Esophagus squamous epithelium (tissue), 5 donors: ENCODE measurements at places on chromosomes 2 and 18.

DNA sequence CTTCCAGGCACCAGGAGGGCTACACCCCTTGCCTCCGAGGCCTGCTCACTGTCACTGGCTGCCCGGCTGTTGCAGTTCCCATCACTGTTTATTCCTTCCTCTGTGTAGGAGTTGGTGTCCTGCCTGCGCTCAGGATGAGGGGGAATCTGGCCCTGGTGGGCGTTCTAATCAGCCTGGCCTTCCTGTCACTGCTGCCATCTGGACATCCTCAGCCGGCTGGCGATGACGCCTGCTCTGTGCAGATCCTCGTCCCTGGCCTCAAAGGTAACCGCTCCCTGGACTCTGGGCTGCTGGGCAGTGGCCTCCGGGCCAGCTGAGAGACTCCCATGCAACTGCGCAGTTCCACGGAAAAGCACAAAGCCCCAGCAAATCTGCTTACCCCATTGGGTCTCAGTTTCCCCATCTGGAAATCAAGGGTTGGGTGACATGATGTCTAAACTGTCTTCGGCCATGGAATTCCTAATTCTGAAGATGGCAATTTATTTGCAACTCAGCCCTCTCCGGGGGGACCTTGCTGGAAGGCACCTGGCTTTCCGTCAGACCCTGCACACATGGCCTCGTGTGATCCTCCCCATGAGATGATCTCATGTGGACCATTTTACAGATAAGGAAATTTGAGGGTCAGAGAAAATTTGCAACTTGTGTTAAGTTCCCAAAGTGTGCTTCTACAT lies 9.4 kb downstream of the COLEC11 start:
- DNase-seq: no peak

DNA sequence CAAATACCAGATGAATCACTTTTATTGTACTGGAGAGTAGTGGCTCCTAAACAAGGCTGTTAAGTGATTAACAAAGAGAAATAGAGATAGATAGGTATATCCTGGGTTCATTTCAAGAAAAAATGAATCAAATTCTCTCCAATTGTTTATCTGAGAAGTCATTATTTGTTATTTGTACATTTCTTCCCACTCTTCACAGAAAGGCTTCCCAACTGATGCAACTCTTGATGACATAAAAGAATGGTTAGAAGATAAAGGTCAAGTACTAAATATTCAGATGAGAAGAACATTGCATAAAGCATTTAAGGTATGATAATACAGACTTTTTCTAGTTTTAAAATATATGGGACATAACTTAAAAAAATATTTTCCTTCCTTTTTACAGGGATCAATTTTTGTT lies 7.9 kb downstream of the SSB start:
- DNase-seq: no peak

DNA sequence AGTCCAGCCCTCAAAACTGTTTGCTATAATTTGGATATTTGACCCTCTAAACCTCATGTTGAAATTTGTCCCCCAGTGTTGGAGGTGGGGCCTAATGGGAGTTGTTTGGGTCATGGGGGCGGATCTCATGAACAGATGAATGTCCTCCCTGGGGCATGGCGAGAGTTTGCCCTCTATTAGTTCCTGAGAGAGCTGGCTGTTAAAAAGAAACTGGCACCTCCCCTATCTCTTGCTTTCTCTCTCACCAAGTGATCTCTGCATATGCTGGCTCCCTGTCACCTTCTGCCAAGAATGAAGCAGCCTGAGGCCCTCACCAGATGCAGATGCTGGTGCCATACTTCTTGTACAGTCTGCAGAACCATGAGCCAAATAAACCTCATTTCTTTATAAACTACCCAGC lies 12.0 kb downstream of the LNPK start:
- no peak for DNase-seq

- no peak for DNase-seq
Measured at GRCh38 chr18:74534150-74534969, at the start of gene CNDP1. Gene CNDP1 (plus strand): TSS chr18:74534500. CDS start chr18:74534668, 168 bp downstream.

DNA sequence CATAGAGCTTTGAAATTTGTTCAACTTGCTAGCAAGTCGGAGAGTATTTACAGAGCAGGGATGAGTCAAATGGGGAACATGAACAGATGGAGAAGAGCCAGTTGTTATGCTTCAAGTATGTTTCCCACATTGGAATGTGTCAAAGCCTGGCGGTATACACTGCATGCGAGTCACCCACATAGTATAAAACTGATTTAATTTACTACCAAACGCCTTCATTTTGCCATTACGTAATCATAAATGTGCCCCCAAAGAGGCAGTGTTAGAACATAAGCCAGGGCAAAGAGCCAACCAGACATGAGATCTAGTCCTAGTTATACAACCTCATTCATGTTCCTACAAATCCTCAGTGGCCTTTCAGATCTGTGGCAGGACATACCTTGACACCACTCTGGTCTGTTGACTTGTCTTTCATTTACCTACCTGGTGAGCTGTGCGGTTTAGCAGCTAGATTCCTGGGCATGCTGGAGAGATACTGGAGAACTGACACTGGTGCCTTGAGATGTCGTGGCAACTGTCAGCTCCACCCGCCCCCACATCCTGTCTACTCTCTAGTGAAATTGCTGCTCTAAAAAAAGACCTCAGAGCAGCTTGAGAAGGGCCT lies 21.7 kb upstream of the NRP2 start:
- no peak for DNase-seq

DNA sequence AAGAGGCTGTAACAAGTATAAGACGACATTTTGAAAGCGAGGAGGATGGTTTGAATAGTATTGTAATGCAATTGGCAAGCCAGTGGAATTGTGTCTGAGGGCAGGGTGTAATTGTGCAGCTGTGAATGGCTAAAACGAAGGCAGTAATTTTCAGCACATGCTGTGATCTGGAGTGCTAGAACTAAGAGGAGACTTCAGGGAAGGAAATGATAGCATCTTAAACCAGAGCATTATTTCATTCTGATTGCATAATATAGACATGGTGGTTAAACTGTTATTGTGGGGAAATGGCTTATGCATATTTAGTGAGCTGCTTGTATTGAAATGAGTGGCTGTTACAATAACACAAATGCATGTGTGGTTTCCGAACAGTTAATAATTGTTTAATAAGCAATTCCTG lies 36.3 kb downstream of the THSD7B start:
- no peak for DNase-seq

- DNase-seq: no peak
Measured at GRCh38 chr2:174632841-174633622, 35.4 kb upstream of the WIPF1 start.

GRCh38 chr2:179605341-179605740 lies 256.1 kb downstream of the ZNF385B start:
- no peak for DNase-seq

DNA sequence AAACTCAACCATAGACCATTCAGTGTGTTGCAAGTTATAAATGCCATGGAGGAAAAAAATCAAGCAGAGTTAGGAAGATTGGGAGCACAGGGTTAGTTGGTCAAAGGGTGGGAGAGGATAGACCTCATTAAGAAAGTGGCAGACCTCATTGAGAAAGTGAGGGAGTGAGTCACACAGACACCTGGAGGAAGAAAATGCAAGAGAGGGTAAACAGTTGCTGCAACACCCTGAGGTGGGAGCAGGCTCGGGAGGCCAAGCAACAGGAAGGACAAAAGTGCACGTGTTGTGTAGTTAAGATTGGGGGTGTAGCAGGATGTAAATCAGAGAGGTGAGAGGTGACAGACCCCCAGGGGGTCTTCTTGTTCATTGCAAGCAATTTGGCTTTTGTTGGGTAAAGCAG lies 6.4 kb downstream of the IL1RL1 start:
- no peak for DNase-seq

DNA sequence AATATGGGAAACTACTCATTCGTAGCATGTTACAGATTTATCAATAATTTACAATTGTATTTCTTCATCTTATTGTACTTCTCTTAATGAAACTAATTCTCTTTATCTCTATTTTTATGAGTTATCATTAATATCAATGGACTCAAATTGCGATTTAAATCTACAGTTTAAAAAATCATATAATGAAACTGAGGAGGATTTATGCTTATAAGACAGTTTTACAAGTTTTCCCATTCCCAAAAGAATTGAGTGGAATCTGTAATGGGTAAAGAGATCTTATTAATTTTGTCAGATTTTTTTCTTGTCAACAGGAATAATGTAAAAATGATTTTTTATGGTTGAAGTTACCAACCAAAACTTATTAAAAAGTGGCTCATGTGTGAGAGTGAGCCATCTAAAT lies 468.0 kb downstream of the METTL4 start:
- no peak for DNase-seq

- DNase-seq: no peak
Measured at GRCh38 chr18:33817096-33817495, 239.1 kb downstream of the ASXL3 start.

DNA sequence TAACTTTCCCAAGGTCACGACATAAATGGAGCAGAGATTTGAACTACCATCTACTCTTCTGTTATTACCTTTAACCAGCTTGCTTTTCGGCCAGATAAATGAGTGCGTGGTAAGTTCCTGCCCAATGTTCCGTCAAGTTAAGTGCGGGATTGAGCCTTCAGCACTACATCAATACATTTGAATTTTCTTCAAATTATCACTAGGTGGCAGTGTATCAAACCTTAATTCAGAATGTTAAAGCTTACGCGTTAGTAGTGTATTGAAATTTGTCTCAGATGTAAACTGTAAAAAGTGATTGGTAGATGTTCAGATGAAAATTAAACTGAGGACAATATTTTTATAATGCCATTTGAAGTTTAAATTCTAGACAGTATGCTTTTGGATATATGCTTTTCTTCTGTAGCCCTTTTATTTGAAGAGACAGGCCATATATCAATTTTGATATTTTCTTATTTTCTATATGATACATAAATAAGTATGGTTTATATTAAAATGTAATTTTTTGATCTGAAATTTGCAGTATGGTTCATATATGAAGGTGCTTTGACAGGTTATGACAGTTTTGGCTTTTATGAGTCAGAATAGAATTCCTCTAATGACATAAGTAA lies 681.3 kb downstream of the ADCYAP1 start:
- no peak for DNase-seq

DNA sequence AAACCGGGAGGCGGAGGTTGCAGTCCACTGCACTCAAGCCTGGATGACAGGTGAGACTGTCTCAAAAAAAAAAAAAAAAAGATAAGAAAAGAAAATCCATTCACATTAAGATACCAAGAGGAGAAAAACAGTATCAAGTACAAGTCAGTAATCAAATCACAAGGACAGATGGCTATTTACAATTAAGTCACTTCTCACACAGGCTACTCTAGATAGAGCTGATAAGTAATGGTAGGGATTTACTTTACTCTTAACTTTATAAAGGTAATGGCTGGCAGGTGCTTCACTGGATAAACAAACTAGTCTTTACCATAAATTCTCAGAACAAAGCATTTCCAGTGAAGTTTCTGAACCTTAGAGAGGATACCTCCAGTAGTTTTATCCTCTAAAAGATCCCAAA lies 11.5 kb downstream of the SF3B1 start:
- no peak for DNase-seq

DNA sequence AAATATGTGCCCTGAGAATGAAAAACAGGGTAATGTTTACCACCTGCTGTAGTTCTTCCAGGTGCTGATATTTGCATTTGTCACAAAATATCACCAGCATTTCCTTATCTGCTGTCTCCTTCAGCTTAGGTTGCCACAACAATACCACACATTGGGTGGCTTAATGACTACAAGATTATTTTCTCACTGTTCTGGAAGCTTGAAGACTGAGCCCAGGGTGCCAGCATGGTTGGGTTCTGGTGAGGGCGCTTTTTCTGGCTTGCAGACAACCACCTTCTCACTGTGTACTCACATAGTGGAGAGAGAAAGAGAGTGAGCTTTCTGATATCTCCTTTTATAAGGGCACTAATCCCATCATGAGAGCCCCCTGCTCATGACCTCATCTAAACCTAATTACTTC lies 407.5 kb upstream of the RGPD4 start:
- DNase-seq: no peak

GRCh38 chr2:67625690-67626475 lies 228.8 kb downstream of the ETAA1 start:
- no peak for DNase-seq

GRCh38 chr18:79522451-79523205 lies 126.9 kb downstream of the NFATC1 start:
- DNase-seq: no peak

DNA sequence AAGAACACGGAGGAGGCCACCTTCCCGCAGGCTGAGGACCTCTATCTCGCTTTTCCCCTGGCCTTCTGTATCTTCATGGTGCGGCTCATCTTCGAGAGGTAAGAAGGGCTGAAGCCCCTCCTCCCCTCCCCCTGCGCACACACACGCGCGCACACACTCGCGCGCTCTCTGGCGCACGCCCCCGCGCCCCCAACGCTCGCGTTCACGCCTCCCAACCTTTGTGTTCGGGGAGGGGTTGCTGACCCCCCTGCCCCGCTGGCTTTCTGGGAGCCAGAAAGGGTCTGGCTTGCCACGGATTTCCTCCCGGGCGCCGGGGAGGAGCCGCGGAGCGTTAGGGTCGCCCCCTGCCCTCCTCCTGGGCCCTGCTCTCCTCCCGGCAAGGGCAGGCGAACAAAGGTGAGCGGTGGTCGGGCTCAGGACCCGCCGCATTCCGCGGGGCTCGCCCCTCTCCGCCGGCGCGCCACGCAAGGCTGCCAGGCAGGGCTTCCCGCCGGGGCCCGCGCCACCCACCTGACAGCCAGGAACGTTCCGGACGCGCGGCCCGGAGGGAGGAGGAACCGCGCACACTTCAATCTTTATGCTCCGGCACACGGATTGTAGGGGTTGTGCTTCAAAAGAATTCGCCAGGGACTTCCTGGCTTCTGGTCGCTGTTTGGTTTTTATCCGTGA lies 583 bp downstream of the CERS6 start:
- DNase-seq: no peak

- DNase-seq: no peak
Measured at GRCh38 chr2:216413882-216414281, 1.6 kb downstream of the SMARCAL1 start.

GRCh38 chr2:26414311-26414710 lies 12.6 kb downstream of the DRC1 start:
- no peak for DNase-seq

GRCh38 chr18:58947136-58947732 lies 82.6 kb downstream of the ZNF532 start:
- DNase-seq: no peak

DNA sequence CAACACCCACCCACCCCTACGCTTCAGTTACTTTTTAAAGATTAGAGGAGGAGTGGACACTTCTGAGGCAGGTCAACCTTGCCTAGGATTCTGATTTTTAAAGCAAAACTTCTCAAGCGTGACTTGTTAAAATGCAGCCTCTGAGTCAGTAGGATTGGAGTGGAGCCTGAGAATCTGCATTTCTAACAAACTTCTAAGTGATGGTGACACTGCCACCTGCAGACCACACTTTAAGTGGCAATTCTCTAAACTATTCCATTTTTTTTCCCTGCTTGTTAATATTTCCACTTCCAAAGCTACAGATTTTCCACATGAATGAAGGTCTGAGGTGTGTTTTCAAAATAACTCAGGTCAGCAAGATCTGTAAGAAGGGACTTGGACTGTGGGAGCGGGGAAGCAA lies 171.1 kb upstream of the CCDC150 start:
- no peak for DNase-seq

- DNase-seq: no peak
Measured at GRCh38 chr2:38076710-38077430, 919 bp upstream of the CYP1B1 start.

GRCh38 chr2:201515573-201516246 lies 64.2 kb downstream of the STRADB start:
- no peak for DNase-seq

GRCh38 chr2:11930211-11930761 lies 183.9 kb downstream of the LPIN1 start:
- DNase-seq: no peak
